Activated T-helper 1 cell treated with anti-CD3 and anti-CD28 coated beads, Interleukin-12 subunit alpha, Interleukin-12 subunit beta, Interleukin-2, Interleukin-4 antibody, amounts not matched to agents 30 ng/mL and 10 ng/mL and 1 ng/mL, durations not matched to agents 14 hours and 24 hours and 36 hours (primary cell): ENCODE measurements at places on chromosomes 13 and 19. TPM values are rescaled to one million over a fixed set of nuclear protein-coding genes. Genes with fewer than 3 reads are reported as not detected.

DNA sequence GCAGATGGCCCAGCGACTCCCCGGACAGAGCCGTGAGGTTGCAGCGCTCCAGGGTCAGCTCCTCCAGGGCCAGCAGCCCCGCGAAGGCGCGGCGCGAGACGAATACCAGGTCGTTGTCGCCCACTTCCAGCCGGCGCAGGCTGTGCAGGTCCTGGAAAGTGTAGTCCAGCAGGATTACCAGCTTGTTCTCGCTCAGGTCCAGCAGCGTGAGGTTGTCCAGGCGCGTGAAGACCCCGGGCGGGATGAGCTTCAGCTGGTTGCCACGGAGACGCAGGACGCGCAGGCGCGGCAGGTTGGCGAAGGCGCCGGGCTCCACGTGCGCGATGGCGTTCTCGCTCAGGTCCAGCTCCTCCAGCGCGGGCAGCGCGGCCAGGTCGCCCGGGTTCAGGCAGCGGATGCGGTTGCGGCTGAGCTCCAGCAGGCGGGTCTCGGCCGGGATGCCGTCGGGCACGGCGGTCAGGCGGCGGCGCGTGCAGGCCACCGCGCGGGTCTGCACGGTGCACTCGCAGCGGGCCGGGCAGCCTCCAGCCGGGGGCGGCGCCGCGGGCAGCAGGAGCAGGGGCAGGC lies 9.3 kb upstream of the PEAK3 start:
- DNase-seq, result no peak

- no peak for DNase-seq
These were observed 22.2 kb downstream of the DCLK1 start for GRCh38 chr13:36108954-36109353.

DNA sequence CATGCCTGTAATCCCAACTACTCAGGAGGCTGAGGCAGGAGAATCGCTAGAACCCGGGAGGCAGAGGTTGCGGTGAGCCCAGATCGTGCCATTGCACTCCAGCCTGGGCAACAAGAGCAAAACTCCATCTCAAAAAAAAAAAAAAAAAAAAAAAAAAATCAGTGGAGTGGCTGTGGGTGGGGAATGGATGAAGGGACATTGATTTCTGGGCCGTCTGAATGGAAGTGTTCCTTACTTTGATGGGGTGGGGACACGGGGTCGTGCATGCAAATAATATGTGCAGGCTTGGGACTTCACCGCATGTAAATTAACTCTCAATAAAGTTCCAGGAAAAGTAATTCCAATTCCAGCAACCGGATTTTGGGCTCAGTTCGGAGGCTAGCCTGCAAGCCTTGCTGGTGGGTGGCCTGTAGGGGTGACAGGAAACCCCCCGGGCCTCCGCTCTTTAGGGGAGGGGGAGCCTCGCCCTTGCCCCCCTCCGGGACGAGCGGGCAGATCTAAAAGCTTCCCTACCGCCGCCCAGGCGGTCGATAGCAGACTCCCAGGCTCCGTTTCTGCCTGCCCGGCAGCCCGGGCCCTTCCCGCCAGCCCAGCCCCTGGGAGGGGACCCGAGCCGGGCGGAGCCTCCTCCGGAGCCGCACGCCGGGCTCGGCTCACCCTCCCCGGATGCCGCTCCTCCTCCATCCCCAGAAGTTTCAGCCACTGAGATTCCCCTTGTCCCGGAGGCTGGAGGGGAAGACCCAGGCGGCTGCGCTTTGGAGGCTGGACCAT lies 48.0 kb upstream of the ADGRE5 start:
- no peak for DNase-seq

DNA sequence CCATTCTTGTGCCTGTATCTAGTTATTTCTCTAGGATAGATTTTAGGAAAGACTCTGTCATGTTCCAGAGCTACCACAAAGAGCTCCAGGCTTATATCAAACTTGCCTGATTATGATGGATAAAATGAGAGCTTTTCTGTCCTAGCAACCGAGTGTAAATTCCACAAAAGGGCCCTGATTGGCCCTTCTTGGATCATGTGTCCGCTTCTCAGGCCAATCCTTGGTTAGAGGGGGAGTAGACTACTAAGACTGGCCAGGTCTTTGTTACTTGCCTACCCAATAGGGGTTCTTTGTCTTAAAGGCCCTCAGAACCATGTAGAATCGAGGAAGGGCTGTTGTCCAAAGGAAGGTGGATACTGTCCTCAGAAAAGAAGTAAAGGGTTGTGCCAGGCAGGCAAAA lies 2.4 kb downstream of the DHX34 start:
- no peak for DNase-seq

DNA sequence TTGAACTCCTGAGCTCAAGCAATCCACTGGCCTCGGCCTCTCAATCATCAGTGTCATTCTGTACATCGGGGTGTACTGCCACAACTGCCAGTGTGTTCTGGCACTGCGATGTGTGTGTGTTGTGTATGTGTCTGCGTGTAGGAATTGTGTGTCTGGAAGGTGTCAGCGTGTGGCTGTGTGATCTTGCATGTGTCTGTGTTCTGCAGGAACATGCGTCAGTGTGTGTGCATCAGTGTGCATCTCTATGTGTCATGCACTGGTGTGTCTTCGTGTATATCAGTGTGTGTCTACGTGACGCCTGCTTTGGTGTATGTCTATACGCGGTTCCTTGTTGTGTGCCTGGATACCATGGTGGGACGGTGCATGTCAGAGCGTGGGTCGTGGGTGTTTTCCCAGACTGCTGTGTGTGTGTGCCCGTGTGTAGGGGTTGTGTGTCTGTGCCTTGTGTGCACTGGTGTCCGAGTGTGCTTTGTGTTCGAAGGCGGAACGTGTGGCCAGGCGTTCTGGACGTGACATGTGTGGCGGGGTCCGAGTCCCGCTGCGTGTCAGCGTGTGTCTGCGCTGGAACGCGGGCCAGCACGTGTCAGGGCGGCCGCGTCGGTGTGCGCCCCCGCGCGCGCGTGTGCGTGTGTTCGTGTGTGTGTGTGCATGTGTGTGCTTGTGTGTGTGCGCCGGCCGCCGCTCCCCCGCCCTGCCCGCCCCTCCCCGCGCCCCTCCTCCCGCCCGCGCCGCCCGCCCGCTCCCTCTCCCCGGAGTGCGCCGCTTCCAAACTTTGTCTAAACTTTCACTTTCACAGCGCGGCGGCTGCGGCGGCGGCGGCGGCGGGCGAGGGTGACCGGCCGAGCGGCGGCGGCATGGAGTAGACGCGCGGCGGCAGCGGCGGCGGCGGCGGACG lies at the start of gene NFIX:
Gene NFIX, plus strand, starts transcription at position 775 of the 895 bp plus-strand sequence. CDS start 363 bp downstream, outside the sequence.
- peak; percentile 57 for DNase-seq

DNA sequence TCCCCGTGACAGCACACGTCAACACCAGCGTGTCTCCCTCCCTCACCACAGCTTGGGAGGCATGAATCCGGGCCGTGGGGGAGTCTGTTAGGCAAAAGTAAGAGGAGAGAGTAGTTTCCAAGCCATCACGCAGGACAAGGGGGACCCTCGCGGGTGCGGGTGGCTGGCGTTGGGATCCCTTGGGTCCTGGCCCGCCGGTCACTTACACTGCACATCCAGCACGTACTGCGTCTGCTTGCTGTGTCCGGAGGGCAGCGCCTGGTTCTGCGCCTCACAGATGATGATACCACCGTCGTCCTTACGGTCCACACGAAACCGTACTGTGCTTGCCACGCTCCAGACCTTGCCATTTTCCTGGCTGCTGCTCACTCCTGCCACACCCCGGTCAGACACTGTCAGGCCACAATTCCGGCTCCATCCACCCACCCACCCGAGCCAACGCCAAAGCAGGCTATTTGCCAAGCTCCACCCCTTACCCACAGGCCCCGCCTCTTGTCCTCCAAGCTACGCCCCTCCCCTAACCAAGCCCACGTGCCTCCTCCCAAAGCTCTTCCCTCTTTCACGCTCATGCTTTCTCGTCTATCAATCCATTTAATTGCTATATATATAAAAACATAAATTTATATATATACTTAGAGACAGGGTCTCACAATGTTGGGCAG lies 6.6 kb upstream of the ZNF428 start:
- no peak for DNase-seq

DNA sequence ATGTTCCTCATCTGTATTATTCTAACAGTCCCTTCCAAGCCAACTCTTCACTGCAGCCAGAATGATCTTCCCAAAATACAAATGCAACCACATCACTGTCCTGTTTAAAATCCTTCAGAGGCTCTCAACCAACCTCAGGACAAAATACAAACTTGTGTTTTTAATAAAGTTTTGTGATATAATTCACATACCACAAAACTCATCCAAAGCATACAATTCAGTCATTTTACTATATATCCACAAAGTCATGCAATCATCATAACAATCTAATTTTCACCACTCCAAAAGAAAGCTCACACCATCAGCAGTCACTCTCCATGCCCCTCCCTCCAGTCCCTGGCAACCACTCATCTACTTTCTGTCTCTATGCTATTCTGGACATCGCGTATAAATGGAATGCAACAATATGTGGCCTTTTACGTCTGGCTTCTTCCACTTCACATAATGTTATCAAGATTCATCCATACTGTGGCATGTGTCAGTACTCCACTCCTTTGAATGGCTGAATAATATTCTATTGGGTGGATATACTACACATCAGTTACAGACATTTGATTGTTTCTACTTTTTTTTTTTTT lies 81.7 kb upstream of the DOCK9 start:
- DNase-seq, result no peak

DNA sequence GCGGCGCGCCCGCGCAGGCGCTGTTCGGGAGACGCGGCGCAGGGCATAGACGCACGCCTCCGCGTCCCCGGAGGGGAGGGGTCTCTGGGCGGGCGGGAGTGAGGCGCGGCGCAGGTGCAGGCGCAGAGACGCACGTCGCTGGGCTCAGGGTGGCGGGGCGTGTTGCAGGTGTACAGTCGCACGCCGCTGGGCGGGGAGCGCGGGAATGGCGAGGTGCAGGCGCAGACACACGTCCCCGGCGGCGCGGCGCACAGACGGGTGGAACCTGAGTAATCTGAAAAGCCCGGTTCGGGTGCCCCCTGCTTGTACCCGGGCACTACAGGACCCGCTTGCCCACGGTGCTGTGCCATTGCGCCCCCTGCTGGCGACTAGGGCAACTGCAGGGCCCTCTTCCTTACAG lies 44.7 kb downstream of the PLPP2 start:
- DNase-seq, result peak; percentile 14

GRCh38 chr13:113991191-113991669 lies 17.4 kb upstream of the C13orf46 start:
- DNase-seq, result no peak

The SPIB gene
- 1.3 TPM in 2 replicates for total RNA-seq

DNA sequence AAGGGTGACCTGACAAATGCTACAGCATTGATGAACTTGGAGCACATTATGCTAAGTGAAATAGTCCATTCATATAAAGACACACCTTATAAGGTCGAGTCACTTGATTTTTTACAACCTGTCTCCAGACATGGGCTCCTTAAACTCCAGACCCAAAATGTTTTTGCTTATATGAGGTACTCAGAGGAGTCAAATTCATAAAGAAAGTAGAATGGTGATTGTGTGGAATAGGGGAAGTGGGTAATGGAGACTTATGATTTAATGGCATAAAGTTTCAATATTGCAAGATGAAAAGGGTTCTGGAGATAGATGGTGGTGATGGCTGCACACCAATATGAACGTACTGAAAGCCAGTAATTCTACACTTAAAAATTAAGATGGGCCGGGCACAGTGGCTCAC lies 59.3 kb downstream of the ZNF627 start:
- DNase-seq, result no peak

- no peak for DNase-seq
These were observed 268.1 kb upstream of the TMTC4 start for GRCh38 chr13:100942742-100943141.

GRCh38 chr19:18731562-18732008 lies 48.1 kb downstream of the CRTC1 start:
- DNase-seq, result no peak

The KDELR1 gene
- total RNA-seq, result 70.9 and 74.2 TPM in 2 replicates

GRCh38 chr19:38073841-38074685 lies 150.0 kb downstream of the DPF1 start:
- DNase-seq, result no peak

The GPR4 gene
- not detected in 2 replicates for total RNA-seq

The TRIM13 gene
- total RNA-seq, result 14.7 and 16.5 TPM in 2 replicates

The GIPC3 gene
- 0.31 and 0.39 TPM in 2 replicates for total RNA-seq

- no peak for DNase-seq
These were observed 25.7 kb downstream of the LTBP4 start for GRCh38 chr19:40626918-40627317.

GRCh38 chr19:16541526-16542044 lies 652 bp downstream of the CHERP start:
- no peak for DNase-seq

DNA sequence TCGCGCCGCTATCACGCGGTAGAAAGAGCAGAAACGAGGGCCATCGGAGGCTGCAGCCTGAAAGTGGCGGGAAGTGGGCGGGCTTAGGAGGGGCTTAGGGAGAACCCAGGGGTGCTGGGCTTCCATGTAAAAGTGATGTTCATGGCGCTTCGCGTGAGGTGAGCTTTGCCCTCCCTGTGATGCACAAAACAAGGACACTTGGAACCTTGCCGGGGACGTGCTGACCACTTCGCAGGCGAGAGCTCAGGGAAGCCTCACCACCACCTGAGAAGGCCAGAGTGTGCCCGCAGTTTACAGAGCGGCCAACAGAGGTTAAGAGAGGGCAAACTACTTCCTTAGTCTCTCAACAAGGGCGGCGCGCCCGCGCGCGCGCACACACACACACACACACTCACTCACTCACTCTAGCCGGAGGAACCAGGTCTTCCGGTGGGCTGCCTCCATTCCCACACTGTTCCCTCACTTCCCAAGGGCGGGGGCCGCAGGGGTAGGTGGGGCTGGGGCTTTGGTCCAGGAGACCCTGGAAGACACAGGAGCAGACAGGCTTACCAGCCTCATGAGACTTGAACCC lies 651 bp downstream of the GAPDHS start:
- peak; percentile 21 for DNase-seq

The ZNF45 gene
- total RNA-seq, result 11.5 and 13.1 TPM in 2 replicates

The OSCAR gene
- 0.27 TPM in 1 of 2 replicates, not detected in the other for total RNA-seq

DNA sequence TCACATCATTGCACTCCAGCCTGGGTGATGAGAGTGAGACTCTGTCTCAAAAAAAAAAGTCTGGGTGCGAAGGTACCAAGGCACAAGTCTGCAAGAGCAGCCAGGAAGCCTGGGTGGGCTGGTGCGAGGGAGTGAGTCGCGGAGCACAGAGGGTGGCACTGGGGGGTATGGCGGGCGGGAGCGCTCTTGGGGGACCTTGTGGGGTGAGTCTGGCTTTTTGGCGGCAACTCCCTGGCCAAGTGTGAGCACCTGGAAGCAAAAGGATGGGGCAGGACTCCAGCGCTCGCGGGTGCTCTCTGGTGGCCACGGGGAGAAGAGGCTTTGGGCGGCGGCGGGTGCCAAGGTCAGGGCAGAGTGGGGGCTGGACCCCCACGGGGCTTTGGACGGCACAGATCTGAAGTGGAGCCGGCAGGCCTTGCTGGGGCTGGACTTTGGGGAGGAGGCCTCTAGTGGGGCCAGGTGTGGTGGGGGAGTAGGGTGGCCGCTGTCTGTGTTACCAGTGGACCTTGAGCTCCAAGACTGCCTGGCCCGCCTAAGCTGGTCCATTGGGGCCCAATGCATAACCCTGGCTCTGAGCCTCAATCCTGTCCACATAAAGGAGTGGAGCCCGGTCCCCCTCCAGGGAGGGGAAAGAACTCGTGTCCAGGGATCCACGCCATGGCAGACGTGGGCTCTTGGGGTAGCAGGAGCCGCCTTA lies 1.6 kb downstream of the P2RY11 start:
- DNase-seq, result peak; percentile 41

DNA sequence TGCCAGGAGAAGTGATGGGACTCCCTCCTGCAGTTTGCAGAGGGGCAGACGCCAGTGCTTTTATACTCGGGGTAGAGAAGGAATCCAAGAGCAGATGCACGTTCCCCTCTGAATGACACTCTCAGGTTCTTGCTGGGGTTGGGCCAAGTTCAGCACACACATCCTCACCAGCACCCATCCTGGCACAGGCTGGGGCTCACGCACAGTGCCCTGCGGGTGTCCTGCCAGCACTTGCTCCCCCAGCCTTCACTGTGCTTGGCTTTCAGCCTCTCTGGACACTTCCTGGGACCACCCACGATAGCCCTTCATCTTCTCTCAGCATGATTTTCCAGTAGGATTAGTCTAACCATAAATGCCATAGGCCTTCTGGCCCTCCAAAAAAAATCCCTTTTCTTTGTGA lies 158.6 kb downstream of the ZNF536 start:
- DNase-seq, result no peak
